ENCODE measurements at places on chromosomes 11 and 22. TPM values are rescaled to one million over a fixed set of nuclear protein-coding genes. Genes with fewer than 3 reads are reported as not detected.

YPEL4 gene
- total RNA-seq: under 0.01 TPM

UPK3A gene
- not detected for total RNA-seq

THAP7 gene
- total RNA-seq: 16.7 TPM

SEC14L6 gene
- total RNA-seq: not detected

MGAT3 gene
- not detected for total RNA-seq

RAB36 gene
- total RNA-seq: 0.34 TPM

C11orf16 gene
- not detected for total RNA-seq

CDKN1C gene
- 10.3 TPM for total RNA-seq

TENM4 gene
- 11.6 TPM for total RNA-seq

MIOX gene
- total RNA-seq: 0.14 TPM

SHANK2 gene
- total RNA-seq: 2.7 TPM

PRR33 gene
- total RNA-seq: not detected

CRYAB gene
- total RNA-seq: 1.0 TPM

OR51E2 gene
- not detected for total RNA-seq

OR8D1 gene
- not detected for total RNA-seq

ACR gene
- total RNA-seq: 0.14 TPM

MIAT gene
- total RNA-seq: 0.57 TPM

C11orf87 gene
- total RNA-seq: under 0.01 TPM
